Frontal cortex (tissue), 4 donors: ENCODE measurements at places on chromosomes 1 and 21.

DNA sequence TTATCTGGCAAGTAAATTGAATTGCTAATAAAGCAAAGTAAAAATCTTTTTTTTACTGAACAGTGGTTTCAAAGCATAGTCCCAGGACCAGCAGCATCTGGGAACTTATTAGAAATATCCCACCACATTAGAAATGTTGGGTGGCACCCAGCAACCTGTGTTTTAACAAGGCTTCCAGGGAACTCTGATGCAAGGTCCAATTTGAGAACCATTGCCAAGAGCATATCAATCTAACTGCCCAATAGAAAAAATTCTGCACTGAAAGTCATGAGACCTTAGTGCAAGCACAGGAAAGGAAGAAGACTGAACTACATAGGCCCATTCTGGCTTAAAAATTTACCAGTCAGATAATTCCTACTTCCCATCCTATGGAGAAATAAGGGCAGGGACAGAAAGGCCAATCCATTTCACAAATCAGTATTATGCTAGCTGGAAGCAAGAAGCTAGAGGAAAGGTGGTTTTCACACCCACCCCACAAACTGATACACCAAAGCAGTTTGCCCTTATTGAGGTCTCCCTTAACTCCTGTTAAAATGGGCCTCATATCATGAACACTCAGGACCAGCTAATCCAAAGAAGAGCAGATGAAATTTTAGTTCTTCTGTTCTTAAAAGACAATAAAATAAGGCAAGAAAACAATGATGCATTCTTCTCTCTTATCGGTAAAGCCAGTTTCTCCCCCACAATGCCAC, 17.5 kb upstream of the C1orf105 start:
- no peak for DNase-seq

- DNase-seq: no peak
These were observed 11.9 kb downstream of the LHX4 start for GRCh38 chr1:180241716-180242544.

DNA sequence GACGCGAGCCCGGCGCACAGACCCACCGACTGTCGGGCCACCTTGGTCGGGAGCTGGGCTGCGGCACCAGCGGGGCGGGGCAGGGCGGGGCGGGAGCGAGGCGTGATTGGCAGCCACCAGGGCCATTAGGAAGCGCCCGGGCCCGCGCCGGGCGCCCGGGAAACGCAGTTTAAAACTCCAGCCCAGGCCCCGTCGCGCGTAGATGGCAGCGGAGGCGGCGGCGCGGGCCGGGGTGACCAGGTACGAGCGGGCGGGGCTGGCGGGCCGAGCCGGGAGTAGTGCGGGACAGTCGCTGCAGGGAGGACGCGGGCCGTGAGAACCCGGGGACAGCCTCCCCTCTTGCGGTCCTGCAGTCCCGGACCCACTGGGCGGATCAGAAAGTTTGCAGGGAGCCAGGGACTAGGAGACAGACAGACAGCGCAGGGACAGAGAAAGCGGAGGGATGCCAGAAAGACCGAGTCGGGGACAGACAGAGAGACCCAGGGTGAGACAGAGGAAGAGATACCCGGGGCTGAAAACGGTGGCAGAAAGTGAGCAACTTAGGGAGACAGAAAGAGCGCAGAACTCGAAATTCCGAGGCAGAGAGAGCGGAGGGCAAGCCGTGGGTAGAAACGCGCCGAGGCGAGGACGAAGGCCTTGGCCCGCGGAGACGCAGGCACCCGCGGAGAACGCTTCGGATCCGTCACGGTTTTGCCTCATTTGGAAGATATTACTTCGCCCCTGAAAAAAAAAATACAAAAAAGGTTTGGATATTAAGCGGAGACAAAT, at the start of gene DMBX1:
DMBX1 (plus strand) TSS at position 199 of the 768 bp plus-strand sequence. CDS start 17,175 bp downstream, outside the sequence.
- DNase-seq: no peak

GRCh38 chr1:159949123-159949522, 3.7 kb upstream of the IGSF9 start:
- no peak for DNase-seq

DNA sequence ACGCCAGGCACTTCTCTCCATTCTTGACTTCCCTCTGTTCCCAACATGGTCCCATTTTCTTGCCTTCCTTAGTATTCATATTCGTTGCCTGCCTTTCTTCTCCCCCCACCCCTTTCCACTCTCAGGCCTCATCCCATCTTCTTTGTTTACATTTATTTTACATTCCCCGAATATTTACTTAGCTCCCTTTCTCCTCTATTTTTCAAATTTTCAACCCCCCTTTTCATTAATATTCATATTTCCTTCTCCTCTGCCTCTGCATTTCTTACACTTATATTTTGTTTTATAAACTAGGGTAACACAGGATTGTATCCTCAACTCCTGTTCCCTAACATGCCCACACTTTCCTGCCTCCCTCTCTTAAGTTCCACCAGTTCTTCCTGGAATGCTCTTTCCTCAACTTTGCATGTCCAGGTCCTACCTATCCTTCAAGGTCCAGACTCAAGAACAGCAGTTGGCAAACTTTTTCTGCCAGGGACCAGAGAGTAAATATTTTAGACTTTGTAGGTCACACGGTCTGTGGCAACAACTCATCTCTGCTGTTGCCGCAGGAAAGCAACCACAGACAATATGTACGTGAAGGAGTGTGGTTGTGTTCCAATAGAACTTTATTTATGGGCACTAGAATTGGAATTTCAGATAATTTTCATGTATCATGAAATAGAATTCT, 29.8 kb upstream of the A3GALT2 start:
- no peak for DNase-seq
